Mesothelial cell of epicardium (in vitro differentiated cells): ENCODE measurements at places on chromosomes 6 and 20.

DNA sequence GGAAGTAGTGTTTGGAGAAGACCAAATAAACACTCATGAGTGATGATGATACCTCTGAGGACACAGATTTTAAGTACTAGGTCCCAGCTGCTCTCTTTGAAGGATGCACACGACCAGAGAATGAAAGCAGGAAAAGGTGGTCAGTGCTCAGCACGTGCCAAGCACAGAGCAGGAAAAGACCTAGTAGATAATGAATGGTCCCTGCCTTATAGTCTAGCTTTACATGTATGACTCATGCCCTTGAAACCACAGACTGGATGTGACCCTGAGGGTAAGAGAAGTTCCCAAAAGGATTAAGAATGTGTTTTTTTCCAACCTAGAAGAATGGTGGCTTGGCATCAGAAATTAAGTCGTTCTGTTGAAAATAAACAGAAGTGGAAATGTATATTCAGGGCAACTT, 2.8 kb upstream of the MC3R start:
- no peak for DNase-seq

GRCh38 chr6:56750686-56751085, 108.0 kb upstream of the DST start:
- no peak for DNase-seq

- no peak for DNase-seq
These were observed 4.4 kb downstream of the GMDS start for GRCh38 chr6:2240961-2241360.

DNA sequence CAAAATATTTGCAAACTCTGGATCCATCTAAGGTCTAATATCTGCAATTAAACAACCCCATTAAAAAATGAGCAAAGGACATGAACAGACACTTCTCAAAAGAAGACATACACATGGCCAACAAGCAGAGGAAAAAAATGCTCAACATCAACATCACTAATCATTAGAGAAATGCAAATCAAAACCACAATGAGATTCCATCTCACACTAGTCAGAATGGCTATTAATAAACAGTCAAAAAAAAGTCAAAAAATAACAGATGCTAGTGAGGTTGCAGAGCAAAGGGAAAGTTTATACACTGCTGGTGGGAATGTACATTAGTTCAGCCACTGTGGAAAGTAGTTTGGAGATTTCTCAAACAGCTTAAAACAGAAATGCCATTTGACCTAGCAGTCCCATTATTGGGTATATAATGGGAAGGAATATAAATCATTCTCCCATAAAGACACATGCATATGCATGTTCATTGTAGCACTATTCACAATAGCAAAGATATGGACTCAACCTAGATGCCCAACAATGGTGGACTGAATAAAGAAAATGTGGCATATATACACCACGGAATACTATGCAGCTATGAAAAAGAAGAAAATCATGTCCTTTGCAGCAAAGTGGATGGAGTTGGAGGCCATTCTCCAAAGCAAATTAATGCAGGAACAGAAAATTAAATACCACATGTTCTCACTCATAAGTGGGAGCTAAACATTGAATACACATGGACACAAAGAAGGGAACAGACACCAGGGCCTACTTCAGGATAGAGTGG, 9.1 kb downstream of the ZNFX1 start:
- DNase-seq = no peak

- DNase-seq = no peak
These were observed 11.1 kb downstream of the CSNK2A1 start for GRCh38 chr20:532530-532929.

- DNase-seq = no peak
These were observed 14.9 kb upstream of the PARD6B start for GRCh38 chr20:50716518-50716917.

DNA sequence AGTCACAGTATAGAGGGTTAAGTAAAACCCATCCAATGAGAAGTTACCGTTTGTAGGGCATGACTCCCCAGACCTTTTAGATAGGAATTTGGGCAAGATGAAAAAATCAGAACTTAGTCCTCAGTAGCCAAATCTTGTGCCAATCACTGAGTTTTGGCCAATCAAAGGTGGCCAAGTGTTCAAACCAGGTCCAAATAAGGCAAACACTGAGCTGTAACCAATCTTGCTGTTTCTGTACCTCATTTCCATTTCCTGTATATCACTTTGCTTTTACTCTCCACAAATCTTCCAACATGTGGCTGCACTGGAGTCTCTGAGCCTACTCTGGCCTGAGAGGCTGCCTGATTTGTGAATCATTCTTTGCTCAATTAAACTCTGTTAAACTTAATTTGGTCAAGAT, 81.8 kb upstream of the GPR6 start:
- no peak for DNase-seq

GRCh38 chr20:59291740-59292383, 8.5 kb upstream of the EDN3 start:
- DNase-seq = no peak

DNA sequence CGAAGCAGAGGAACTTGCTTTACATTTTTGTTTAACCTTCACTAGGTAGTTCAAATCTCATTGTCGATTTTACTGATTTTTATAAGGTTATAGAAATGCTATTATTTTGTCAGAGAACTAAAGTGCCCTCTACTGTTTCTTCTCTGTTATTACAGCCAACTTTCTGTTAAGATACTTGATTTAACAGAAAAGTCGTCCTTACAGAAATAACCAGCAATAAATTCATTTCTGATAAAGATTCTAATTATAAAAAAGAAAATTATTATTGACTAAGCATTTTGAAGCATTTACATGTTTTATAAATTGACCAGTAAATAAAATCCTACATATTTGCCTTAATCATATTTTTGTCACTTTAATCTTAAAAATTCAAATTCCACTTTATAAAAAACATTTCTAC, 60.8 kb downstream of the OGFRL1 start:
- no peak for DNase-seq

DNA sequence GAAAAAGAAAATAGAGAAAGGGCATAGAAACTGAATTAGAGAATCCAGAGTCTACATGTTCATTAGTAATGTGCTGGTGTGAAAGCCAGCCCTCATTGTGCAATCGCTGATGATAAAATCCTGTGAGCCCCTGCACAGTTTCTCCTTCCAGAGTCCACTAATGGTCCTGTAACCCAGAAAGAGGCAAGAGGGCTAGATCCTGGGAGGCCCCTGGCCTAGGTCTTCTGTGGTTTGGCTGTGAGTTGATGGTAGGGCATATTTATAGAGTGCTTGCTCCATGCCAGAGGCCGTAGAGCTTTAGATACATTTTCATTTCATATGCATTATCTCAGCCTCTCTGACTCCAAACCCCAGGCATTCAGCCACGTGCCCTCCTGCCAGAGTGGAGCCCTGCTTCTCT, 94.9 kb upstream of the MTHFD1L start:
- DNase-seq = no peak

DNA sequence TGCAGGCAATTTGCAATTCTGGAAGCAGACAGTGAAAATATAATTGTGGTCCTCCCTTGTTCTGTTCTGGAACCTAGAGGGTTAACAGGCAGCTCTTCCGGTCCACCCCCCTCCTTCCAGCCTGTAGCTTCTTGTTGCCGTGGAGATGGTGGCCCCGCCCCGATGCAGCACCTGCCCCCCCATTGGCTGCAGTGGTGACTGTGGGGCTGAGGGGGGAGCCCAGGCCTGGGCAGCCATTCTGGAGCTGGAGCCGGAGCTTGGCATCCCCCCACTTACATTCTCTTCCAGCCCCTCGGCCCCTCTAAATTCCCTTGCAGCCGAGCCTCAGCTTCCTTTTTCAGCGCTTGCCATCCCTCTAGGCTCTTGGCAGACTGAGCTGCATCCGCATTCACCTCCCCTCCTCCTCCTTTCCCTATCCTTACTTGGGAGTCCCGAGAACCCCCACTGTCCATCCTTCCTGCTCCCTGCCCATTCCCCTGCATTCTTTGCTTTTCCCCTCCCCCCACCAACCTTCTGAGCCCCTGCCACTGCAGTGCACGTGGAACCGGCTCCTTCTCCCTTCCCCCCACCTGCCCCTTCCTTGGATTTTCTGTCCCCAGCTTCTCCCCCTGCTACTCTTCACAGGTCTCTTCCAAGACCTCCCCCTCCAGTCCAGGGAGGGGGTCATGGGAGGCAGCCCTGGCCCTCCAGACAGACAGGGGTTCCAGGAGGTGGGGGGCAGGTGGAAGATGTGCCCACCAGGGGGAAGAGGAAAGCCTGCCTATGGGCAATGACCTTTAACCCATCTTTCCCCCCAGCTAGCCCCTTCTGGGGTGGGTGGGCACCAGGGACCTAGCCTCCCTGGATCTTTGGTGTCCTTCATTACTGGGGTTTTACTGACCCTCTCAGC, 11.4 kb downstream of the SYNGAP1 start:
- no peak for DNase-seq

DNA sequence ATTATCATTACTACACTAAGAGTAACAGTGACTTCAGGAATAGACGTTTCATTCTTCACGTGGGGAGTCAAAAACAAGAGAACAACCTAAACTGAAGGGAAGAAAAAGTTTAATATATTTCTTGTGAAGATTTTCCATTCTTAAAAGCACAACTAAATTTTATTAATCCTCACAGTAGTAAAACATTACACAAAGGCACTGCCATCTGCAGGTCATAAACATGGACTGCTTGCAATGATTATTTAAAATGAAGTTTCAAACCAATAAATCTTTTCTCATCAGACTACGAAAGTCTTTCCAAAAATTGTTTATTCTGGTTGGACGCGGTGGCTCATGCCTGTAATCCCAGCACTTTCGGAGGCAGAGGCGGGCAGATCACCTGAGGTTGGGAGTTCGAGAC, 2.6 kb downstream of the NCOA5 start:
- no peak for DNase-seq

GRCh38 chr20:47544852-47545251, 43.2 kb downstream of the NCOA3 start:
- no peak for DNase-seq

DNA sequence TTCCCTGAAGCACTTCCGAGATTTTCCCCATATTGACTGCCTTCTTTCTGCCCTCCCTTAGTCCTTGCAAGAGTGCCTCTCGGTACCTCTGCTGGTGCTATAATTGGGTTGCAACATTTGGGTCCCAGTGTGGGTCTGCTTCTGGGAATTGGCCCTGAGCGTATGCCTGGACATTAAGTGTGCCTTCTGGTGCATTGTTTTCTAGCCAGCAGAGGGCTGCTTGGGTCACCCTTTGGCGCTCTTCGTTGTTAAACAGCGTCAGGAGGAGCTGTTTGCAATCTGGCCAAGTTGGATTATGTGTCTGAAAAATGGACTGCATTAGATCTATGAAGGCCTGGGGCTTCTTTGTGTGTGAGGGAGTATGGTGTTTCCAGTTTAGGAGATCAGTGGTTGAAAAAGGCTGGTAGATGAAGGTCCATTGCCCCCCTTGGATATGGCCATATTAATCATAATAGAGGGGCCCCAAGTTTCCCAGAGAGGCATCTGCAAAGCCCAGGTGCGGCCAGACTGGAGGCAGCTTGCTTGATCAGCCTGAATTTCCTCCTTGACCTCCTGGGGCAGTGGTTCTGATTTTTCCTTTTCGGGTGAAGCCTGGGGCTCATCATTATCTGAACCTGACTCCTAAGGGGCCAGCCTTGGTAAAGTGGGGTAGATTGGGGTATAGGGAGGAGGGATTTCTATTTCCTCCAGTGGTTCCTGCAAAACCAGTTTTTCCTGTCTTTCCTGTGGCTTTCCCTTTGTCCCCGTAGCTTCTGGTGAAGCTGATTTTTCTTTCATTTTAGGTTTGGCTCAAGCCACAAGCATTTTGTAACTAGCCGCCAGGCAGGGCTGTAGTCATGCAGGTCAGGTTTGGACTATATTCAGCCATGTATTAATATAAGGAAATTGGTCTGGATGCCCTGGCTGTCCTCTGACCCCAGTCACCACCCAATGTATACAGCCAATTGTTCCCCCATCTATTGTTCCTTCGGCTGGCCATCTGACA, 85.4 kb upstream of the GPR6 start:
- no peak for DNase-seq

GRCh38 chr20:57440678-57441509, 49.7 kb downstream of the RBM38 start:
- DNase-seq = no peak

DNA sequence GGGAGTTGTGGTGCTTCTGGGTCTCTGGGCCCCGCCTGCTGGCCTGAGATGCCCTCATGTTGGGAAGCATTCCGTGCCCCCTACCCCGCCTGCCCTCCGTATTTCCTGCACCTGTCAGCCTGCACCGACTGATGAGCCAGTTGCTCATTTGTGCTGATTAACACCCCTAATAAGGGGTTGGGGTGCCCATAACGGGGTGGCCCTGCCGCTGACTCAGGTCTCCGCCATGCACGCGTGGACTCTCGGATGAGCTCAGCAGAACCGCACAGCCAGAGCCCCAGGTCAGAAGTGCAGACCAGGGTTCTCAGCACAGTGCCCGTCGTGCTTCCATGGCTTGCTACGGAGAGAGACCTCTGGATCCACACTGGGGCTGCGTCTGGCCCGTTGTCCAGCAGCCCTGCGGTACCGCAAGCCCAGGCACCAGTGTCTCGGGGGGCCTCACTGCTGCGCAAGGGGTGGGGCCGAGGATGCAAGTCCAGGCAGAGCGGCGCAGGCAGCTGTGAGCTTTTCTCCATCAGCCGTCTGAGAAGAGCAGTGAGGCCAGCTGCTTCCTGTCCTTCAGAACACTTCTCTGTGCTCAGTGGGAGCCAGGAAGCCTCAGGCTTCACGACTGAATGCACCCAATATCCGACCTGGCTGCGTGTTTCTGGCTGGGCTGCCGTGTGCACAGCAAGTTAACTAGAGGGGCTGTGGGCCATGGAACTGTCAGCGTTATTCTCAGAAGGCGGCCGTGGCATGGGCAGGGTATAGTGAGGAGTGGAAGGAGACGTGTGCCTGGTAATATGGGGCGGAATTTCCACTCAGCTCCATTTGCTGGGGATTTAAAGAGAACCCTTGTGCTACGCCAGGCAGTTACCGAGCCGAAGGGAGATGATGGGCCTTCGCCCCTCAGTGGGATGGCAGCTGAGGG, 18.6 kb downstream of the MTG2 start:
- no peak for DNase-seq
